NCI-H2029 treated with DMSO at 0.1 percent for 48 hours (cell line): ENCODE measurements at places on chromosomes 4 and X.

- DNase-seq: no peak
Observed at GRCh38 chrX:127726227-127726626, 326.0 kb downstream of the ACTRT1 start.

- no peak for DNase-seq
Observed at GRCh38 chr4:78145622-78146021, 88.5 kb downstream of the FRAS1 start.

DNA sequence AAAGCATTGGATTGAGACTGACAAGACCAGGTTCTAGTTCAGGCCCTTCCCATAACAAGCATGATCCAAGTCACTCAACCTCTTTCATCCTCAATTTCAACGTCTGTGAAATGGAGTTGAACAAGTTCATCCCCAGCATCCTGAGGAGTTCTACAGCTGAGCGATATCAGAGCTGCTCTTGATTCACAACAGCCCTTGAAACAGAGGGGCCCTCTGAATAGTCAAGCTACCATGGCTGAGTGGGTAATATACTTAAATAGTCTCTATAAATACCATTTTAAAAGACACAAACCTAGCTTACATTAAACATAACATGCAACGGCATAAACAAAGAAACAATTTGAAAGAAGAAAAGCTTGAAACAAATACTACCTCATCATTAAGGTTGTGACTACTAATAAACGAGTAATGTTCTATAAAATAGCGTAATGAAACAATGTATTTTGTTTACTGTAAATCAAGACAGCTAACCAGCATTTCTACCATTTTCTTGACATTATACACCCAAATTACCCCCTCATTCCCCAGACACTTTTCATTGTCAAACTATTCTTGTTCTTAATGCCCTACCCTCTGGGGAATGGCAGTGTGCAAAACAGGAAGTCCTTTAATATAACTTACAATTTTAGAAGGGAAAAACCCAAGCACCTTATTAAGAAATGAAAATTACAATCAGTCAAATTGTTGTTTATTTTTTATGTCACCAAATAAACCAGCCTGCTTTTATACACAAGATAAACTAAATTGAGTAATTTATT lies 202.3 kb downstream of the PARM1 start:
- DNase-seq: no peak

DNA sequence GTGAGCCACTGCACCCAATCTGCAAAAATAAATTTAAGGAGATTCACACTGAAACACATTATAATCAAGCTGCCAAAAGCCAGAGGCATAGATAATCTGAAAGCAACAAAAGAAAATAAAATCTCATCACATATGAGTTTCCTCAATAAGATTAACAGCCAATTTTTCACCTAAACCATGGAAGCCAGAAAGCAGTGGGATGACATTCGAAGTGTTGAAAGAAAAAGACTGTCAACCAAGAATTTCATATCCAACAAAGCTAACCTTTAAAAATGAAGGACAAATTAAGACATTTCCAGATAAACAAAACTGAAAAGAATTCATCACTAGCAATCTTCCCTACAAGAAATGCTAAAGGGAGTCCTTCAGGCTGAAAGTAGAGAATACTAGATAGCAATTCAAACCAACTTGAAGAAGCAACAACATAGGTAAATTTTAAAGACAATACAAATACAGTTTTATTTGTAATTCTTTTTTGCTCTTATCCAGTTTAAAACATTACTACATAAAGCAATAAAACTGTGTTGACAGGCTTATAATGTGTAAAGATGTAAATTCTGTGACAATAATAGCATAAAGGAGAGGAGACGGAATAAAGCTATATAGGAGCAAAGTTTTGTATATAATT lies 23.1 kb upstream of the KLHL8 start:
- DNase-seq: no peak

- no peak for DNase-seq
Observed at GRCh38 chr4:94653984-94654609, 103.7 kb upstream of the BMPR1B start.

DNA sequence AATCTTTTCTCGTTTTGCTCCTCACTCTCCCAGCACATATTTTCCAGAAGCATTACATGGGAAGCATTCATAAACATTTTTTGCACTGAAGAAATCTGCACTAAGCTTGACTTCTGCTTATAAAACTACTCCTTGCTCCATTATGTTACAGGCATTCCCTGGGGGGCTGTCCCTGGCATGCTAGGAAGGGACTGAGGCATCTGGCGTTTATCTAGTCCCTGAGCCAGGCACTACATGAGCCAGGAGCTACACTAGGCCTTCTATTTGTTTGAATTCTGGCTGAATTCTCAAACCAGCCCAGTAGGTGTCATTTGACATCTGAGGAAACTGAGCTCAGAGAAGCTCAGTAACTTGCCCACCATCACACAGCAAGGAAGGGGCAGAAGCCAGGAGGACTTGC lies 43.3 kb downstream of the NHSL2 start:
- no peak for DNase-seq

DNA sequence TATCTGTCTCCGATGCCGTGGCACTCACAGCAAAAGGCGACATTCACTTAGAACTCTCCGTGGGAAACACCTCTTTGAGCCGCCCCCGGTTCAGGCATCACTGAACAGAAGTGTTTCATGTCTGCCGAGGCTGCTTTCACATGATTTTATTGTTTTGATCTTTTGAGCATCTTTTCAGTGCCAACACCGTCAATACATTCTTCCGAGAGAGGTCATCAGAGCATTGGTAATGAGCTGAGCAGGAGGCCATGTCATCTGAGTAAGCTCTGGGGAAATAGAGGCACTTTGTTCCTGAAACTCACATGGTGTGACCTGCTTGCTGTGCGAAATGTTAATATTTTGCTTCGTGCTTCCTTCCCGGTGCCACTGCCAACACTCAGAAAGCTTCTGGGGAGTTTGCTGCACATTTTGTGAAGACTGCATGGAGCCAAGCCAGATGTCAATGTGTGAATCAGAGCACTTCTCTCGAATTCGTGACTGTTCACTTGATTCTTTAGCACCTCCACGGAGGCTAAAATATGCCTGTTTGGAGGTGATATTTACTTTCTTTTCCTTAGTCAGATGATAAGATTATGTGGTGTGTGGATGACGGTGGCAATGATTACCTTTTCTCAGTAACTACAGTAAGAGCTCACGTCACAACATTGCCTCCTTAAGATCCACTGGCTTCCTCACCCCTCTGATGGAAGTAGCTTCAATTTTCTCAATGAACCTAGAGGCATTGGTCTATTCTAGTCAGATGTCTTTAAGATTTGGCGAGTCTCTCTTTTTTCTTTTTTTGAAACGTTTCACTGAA lies 222.3 kb upstream of the HS3ST1 start:
- DNase-seq: no peak

DNA sequence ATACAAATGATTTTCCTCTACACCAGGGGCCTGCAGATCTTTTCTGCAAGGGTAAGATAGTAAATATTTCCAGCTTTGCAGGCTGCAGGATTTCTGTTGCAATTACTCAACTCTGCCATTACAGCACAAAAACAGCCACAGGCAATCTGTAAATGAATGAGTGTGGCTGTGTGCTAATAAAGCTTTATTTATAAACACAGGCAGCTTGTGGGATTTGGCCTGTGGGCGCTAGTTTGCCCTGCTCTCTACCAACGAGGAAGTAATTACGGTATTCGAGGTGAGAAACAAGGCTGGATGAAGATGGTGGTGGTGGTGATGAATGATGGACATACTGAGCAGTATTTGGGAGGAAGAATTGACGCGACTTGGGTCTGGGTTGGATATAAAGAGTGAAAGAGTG lies 30.7 kb downstream of the ADGRG2 start:
- DNase-seq: no peak

- DNase-seq: no peak
Observed at GRCh38 chr4:150609131-150609530, 27.2 kb downstream of the MAB21L2 start.

DNA sequence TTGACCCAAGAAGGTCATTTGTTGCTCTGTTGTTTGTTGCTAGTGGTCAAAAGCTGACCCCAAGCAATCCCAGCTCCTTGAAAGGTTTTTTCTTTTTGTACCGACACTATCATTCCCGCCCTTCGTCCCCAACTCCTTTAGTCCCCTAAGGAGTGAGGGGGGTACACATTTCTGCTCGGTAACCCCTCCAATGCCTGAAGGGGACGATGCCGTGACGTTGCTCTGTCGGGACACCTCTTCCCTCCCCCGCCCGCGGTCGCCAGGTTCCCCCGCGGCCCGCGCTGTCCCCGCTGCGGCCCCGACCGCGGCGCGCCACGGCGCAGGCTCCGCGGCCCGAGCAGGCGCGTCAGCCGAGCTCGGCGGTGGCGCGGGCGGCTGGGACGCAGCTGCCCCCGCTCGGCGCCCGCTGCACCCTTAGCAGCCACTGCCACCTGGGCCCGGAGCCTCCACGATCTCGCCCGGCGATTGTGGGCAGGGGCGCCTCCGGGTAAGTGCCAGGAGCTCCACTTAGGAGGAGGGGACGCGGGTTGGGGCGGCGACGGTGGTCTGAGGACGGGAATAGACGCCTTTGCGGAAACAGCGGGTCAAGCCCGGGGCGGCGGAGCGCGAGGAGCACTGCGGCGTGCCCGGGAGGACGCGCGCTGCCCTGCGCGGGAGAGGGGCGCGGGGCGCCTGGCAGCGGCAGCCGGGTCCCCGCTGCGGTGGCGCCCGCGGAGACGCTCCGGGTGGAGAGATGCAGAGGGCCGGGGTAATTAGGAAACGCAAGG lies at the start of gene GLRB:
GLRB (plus strand) TSS at position 340 of the 767 bp plus-strand sequence. CDS start 1,875 bp downstream, outside the sequence.
- DNase-seq: no peak

- DNase-seq: no peak
Observed at GRCh38 chrX:56974408-56974807, 20.9 kb downstream of the SPIN3 start.

DNA sequence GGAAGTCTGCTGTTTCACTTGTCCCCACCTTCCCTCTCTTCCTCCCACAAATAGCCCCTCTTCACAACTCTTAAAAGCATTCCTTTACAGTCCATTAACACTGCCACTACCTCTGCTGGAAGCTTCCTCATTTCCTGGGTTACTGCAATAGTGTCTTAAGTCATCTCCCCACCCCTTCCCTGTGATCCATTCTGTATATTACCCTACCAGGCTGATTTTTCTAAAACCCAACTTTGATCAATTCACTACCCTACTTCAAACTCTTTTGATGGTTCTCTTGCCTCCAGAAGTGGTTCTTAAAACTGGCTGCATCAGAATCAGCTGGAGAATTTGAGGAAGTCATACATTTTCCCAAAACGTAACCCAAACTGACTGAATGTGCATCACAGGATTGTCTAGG lies 8.8 kb upstream of the XIAP start:
- no peak for DNase-seq

- DNase-seq: no peak
Observed at GRCh38 chr4:151218343-151218742, 58.6 kb upstream of the PRSS48 start.

- no peak for DNase-seq
Observed at GRCh38 chr4:177204126-177204525, 105.5 kb upstream of the NEIL3 start.

GRCh38 chrX:110310896-110311295 lies 7.0 kb downstream of the AMMECR1 start:
- no peak for DNase-seq

DNA sequence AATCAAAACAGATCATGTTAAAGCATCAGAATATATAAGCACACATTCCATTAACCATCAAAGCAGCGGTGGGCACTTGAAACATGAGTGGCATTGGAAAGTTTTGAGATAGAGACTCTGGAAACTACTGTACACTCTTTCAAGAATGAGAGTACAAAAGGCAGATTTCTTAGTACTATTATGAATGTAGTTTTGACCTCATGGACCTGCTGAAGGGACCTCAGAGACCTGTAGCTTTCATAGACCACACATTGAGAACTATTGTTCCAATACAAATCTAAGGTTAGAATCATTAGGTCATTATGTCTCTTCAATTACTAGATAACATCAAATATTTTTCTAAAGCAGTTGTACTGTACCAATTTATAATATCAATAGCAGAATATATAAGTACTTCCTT lies 283.6 kb downstream of the RPA4 start:
- DNase-seq: no peak

DNA sequence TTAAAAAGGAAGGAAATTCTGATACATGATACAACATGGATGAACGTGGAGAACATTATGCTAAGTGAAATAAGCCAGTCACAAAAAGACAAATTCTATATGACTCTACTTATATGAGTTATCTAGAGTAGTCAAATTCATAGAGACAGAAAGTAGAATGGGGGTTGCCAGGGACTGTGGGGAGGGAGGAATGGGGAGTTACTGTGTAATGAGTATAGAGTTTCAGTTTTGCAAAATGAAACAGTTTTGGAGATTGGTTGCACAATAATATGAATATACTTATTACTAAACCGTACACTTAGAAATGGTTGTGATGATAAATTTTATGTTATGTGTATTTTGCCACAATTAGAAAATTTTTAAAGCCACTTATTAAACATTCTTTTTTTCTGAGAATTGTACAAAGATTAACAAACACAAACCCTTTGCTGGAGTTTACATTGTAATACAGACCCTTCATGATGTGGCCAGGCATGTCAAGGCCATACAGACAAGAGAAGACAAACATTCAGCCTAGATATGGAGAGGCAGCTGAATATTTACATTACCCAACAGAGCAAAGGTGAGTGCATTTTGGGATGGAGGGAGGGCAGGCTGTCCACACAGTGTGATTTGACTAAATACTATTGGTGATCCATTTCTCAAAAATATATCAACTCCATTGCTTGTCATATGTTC lies 21.2 kb upstream of the GPC3 start:
- DNase-seq: peak; percentile 16

GRCh38 chrX:108224727-108225621 lies 133.4 kb downstream of the ATG4A start:
- peak; percentile 25 for DNase-seq

GRCh38 chrX:154373340-154374306 lies 811 bp downstream of the FLNA start:
- DNase-seq: peak; percentile 43

DNA sequence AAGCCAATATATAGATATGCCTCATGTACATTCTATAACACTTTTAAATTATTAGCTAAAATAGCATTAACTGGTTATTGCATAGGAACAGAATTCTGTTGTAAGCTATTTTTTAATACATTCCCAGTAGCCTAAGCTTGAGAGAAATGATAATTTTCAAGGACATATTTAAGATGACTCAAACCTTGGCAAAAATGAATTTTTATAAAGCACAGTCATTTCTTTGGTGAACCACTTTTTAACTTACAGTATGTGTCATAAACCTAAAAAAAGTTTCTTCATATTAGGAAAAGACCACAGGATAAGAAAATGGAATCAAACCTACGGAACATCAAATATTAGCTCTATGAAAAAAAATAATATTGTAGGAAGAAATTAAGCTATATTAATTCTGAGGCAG lies 986.3 kb downstream of the STIM2 start:
- no peak for DNase-seq

DNA sequence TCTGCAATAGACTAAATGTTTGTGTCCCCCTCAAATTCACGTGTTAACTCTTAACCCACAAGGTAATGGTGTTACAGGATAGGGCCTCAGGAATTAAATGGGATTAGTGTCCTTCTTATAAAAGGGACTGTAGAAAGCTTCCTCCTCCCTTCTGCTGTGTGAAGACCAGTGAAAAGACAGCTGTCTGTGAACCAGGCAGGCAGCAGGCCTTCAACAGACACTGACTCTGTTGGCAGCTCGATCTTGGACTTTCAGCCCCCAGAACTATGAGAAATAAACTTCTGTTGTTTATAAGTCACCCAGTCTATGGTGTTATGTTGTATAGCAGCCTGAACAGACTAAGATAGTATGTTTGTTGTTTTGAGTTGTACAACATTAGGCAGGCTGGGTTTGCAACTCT lies 208.1 kb downstream of the GBA3 start:
- no peak for DNase-seq
